LHCN-M2 (cell line): ENCODE measurements at places on chromosomes 16 and 17. TPM values are rescaled to one million over a fixed set of nuclear protein-coding genes. Genes with fewer than 3 reads are reported as not detected.
A peak's percentile ranks its signal among the peaks of the same experiment; 100 is the strongest.

DNA sequence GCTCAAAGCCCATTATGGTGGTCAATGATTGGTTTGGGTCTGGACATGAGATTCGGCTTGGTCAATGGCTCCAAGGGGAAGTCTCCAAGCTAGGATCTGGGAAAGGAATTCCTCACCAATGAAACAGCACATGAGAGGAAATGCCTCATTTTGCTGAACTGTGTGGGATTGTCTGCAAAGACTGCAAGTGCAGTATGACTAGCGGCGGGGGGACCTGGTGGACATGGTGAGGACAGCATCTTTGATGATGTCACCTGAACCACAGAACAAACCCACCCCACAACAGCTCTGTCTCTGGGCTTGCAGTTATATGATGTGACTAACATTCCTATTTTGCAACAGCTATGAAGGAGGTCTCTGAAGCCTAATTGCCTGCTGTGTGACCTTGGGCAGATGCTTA lies 50.6 kb upstream of the NKD1 start:
- no peak for DNase-seq

GRCh38 chr17:69967910-69968411 lies 107.1 kb upstream of the KCNJ16 start:
- DNase-seq = peak; percentile 96

- peak; percentile 73 for DNase-seq
Observed at GRCh38 chr17:81397314-81398175, 2.3 kb downstream of the BAHCC1 start.

GRCh38 chr17:59186850-59187249 lies 23.0 kb upstream of the SMG8 start:
- no peak for DNase-seq

DNA sequence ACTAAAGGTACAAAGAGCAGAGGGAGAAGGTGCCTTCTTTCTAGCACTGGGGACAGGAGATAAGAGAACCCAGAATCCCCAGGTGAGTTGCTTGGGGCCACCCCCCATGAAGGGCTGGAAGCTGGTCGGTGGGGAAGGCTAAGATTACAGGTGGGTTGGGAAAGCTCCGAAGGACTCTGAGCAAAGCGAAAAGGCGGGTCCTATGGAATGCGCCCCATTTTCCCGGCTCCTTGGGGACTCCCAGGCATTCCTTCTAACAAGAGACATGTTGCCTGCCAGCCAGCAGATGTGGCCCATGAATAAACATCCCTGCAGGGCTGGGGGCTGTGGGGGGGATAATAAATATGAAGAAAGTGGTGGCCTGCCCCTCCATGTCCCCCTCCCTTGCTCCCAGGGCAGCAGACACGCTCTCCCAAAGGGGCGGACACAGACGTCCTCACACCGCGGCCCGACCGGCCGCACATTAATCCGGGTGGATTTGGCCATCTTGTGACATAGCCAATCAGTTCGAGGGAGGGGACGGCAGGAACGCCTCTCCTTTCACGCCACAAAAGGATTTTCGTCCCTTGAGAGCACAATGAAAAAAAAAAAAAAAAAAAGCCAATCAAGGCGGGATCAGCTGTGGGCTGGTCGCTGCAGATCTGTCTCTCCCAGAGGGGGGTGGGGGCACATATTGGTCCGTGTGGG lies 98.5 kb downstream of the SOX9 start:
- no peak for DNase-seq

Gene GNGT2
- not detected in 2 replicates for total RNA-seq

GRCh38 chr17:79152110-79152509 lies 77.5 kb downstream of the ENGASE start:
- DNase-seq = no peak

DNA sequence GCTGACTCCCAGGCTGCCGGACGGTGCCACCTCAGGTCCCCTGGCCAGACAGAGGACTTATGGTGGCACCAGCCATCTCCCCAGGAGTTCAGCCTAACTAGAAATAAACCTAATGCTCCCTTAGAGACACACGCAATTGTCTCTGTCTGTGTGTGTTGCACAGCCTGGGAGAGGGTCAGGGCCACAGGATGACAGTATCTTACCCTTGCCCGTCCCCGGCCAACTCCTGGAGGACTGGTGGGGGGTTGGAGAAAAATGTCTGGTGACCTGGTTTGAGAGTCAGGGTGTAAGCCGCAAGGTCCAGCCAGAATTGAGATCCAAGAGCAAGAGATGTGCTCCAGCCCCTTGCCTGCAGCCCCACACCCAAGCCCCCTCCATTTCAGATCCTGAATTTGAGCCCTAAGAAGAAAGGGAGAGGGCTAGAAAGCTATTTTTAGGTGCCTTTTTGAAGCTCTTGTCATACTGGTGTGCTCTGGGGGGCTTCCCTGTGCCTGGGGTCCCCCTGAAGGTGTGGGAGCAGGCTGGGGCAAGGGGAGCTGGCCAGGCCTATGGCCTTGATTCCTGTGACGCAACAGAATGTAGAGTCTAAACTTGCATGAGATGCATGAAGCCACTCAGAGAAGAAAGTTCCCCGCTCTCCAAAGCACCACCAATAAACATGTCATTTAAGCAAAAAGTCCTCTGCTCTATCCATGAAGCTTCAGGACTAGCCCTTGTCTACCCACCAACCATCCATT lies 12.9 kb downstream of the ZNF319 start:
- no peak for DNase-seq

Gene KRTAP4-3
- total RNA-seq = not detected in 2 replicates
